Suprapubic skin (tissue), 4 donors: ENCODE measurements at places on chromosomes 12 and 14. TPM values are rescaled to one million over a fixed set of nuclear protein-coding genes. Genes with fewer than 3 reads are reported as not detected.

CPNE8 gene
- 12.1 TPM for total RNA-seq

MTERF2 gene
- 20.7 TPM for total RNA-seq

TAS2R9 gene
- total RNA-seq: not detected

GSKIP gene
- 20.8 TPM for total RNA-seq

YBX3 gene
- 669 TPM for total RNA-seq

CEBPE gene
- total RNA-seq: not detected

RNF212B gene
- total RNA-seq: not detected
